Fibroblast of pulmonary artery (primary cell): ENCODE measurements at places on chromosomes 11 and 22.

GRCh38 chr11:1356478-1356960 lies 33.2 kb upstream of the BRSK2 start:
- DNase-seq = no peak

GRCh38 chr22:19166421-19166820 lies 12.1 kb downstream of the SLC25A1 start:
- no peak for DNase-seq

GRCh38 chr11:128615612-128616011 lies 28.3 kb upstream of the ETS1 start:
- DNase-seq = no peak

GRCh38 chr22:47597041-47597440 lies 834.6 kb downstream of the TBC1D22A start:
- DNase-seq = no peak

- peak; percentile 34 for DNase-seq
Observed at GRCh38 chr11:99316776-99317520, 296.2 kb downstream of the CNTN5 start.

- DNase-seq = peak; percentile 77
Observed at GRCh38 chr22:39490135-39490798, 11.8 kb upstream of the MIEF1 start.

DNA sequence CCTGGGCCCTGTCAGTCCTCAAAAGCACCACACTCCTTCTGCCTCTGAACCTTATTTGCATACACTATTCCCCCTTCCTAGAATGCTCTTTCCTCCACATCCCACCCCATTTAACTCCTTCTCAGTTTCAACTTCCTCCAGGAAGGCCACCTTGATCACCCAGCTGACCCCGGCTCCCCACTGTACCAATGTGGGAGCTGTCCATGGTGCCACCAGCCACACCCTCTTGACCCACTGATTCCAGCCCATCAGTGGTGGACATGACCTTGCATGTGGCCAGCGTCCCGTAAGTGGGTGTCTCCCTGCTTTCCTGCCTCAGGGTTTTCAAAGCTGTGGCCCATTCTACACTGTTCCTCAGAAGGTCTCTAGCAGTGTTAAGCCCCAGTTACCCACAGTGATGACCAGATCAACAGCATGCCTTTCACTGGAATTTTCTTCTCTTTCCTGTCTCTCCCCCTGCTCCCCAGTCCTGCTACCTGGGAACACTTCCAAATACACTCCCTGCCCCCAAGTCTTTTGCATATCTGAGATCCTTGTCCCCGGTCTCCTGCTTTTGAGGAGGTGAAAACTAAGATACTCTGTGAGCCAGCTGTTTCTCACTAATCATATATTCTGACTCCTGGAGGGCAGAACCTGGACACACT lies 346.6 kb downstream of the MN1 start:
- DNase-seq = peak; percentile 18

- peak; percentile 49 for DNase-seq
Observed at GRCh38 chr11:19347911-19348310, 107.2 kb upstream of the E2F8 start.

DNA sequence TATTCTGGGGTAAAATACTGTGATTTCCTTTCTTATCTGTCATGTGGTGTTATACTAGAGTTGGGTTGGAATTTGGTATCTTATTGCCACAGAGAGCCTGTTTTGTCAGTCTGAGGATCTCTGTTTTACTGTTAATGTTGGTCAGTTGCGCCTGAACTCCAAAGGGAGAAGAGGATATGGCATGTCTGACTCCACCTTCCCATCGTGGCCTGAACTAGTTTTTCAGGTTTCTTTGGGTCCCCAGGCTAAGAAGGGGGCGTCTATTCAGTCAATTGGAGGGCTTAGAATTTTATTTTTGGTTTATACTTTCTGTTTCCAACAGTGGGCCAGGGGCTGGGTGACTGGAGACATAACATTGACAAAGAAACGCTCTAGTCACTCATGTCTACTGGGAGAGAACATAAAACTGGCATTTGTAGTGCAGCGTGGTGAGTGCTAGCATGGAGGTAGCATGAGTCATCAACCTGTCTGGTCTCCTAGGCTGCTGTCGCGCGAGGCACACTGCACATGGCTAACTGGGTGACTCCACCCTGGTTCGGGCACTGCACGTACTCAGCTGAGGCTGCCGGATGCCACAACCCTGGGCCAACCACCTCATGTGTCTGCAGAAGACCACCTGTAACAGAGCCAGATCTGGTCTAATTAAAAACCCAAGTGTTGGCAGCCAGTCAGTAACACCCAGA lies 120.1 kb upstream of the OR9Q1 start:
- no peak for DNase-seq

DNA sequence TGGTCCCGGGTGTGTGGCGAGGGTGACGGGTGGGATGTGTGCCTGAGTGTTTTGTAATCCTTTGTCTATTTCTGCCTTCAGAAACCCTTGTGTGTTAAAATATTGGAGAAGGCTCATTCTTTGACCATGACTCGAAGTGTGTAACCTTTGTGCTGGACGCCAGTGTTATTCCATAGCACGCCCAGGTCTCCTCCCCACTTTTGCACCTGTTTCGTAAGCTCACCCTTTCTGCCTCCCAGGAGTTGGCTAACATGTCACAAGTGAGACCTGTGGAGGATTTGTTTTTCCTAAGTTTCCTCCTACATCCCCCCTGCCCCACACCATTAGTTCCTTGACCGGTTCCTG lies 382 bp downstream of the C11orf54 start:
- DNase-seq = peak; percentile 71

GRCh38 chr11:16792426-16792825 lies 54.0 kb downstream of the C11orf58 start:
- peak; percentile 44 for DNase-seq

GRCh38 chr11:14499178-14499559 lies 442 bp downstream of the COPB1 start:
- DNase-seq = peak; percentile 14

GRCh38 chr11:81772166-81772565 lies 961.5 kb downstream of the FAM181B start:
- peak; percentile 76 for DNase-seq

DNA sequence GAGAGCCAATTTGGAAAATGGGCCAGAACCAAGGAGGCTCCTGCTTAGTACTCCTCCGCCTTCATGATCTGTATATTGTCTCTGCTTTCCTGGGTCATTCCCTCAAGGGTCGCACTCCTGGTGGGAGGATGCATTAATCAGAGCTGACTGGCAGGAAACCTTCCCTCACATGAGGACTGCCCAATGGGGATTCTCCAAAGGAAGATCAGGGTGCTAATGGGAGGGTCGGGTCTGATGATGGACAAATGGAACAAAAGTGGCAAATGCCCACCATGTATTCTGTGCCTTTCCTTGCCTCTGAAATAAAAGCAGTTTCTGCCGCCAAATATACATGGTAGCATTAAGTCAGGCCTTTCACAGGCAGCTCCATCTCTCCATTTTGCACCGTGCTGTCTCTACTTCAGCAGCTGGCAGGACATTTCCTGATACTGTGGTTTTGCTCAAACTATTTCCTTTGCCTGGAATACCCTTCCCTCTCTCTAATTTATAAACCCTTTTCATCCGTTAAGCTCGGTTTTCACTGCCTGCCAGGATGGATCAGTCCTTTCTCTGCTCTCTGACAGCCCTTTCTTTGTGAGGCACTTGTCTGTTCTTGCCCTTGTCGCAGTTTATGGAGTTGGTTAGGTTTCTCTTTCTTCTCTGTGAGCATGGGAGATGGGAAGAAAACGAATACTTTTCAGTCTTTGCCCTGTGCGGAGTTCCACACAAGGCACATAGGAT lies 13.5 kb downstream of the SREBF2 start:
- no peak for DNase-seq
